ENCODE measurements at places on chromosomes 6 and 20.

GRCh38 chr20:35237486-35237885, 11.0 kb downstream of the MMP24 start:
- no peak for DNase-seq

- no peak for DNase-seq
Measured at GRCh38 chr6:118283766-118284165, 264.3 kb upstream of the PLN start.

- no peak for DNase-seq
Measured at GRCh38 chr20:44780226-44780625, 30.1 kb downstream of the RIMS4 start.

- peak; percentile 92 for DNase-seq
Measured at GRCh38 chr6:31652925-31653724, 664 bp upstream of the BAG6 start.

DNA sequence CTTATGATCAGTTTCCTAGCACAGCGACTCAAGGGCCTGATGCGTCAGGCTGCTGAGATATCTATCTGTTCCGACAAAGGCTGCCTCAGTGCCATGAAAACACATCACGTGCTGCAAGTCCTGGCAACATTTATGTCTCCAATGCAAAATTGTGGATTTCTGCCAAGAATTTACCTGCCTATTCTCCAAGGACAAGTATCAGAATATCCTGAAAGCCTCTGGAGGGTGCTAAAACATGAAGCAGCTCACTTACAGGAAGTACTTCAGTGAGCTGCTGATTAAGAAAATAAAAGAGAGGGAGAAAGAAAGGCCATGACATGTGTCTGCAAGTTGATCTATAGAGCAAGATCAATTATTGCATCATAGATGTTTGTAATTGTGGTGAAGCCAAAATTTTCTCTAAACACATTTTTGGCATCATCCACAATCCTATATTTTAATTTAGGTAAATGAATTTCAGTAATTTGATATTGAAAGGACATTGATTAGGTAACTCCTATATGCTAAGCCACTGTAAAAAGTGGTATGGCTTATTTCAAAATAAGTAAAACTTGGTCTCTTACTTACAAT, 25.8 kb upstream of the TPBG start:
- no peak for DNase-seq

GRCh38 chr20:64219202-64219601, 36.3 kb upstream of the PCMTD2 start:
- DNase-seq: no peak

- DNase-seq: no peak
Measured at GRCh38 chr6:27541212-27541932, 68.5 kb upstream of the ZNF184 start.

- DNase-seq: no peak
Measured at GRCh38 chr6:8860671-8861070, 425.3 kb upstream of the SLC35B3 start.

GRCh38 chr20:31723069-31723318, 326 bp upstream of the BCL2L1 start:
- DNase-seq: no peak

DNA sequence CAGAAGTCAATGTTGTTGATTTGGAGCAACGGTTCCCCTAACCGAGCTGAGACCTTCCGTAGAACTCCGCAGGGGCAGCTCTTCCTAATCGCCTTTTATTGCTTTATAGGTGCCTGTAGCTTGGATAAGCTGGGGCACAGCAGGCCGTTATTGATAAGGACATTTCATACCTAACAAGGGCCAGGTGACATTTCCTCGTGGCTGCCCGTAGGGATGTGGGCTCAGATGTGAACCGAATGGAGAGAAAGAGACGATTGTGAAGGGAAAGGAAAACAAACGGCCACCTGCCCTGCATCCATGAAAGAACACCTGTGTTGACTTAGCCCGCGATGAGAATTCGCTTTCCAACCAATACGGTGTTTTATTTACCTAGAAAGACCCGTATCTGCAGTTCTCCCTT, 53.3 kb upstream of the DACT2 start:
- no peak for DNase-seq

- no peak for DNase-seq
Measured at GRCh38 chr20:43667341-43668132, 623 bp downstream of the MYBL2 start.

GRCh38 chr6:135322427-135323201, 141.5 kb downstream of the MYB start:
- DNase-seq: no peak

- no peak for DNase-seq
Measured at GRCh38 chr20:44657875-44658274, 6.4 kb upstream of the ADA start.

GRCh38 chr20:35225319-35226125, 968 bp upstream of the MMP24 start:
- DNase-seq: no peak

DNA sequence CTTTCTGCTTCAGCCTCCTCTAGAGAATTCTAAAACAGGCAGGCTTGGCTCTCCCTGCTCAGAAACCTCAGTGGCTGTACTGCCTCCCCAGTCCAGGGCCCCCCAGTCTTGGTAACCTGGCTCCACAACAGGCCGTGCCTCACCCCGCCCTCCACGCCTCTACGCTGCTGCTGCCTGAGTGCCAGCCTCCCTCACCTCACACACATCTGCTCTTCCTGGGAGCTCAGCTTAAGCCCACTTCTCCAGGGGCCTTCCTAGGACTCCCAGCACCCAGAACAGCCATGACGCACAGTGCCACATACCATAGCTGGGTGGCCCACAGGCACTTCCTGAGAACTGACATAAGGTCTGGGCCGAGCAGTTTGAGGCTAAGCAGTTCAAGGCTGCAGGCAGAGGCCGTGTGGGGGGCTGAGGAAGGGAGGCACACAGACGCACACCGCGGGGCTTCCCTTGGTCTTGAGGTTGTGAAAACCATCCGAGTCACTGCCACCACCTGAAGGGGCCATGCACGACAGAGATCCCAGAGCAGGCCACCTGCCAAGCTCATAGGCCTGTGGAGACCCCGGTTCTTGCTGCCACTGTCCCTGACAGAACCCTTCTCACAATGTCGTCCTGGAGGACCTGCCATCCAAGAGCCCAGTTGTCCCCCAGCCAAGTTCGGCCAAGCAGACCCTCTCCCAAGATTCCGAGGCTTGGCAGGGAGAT, 42.6 kb downstream of the DSTN start:
- DNase-seq: no peak

GRCh38 chr6:117328005-117328389, 62.6 kb downstream of the VGLL2 start:
- no peak for DNase-seq

GRCh38 chr20:4040283-4041179, 25.2 kb upstream of the RNF24 start:
- DNase-seq: no peak

GRCh38 chr6:151729829-151730495, 77.5 kb upstream of the ESR1 start:
- DNase-seq: no peak

DNA sequence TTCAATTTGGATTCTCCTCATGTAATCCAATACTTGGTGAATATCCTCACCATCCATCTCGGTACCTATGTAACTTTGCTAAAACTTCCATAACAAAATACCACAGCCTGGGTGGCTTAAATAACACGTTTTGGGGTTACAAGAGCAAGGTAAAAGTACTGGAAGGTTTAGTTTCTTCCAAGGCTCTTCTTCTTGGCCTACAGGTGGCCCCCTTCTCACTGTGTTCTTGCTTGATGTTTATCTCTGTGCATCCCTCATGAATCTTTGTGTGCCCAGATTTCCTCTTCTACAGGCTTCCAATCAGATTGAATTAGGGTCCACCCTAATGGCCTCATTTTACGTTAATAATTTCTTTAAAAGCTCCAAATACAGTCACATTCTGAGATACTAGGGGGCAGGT, 163.3 kb upstream of the HCRTR2 start:
- DNase-seq: no peak
